ENCODE measurements at places on chromosomes 5 and 9.

DNA sequence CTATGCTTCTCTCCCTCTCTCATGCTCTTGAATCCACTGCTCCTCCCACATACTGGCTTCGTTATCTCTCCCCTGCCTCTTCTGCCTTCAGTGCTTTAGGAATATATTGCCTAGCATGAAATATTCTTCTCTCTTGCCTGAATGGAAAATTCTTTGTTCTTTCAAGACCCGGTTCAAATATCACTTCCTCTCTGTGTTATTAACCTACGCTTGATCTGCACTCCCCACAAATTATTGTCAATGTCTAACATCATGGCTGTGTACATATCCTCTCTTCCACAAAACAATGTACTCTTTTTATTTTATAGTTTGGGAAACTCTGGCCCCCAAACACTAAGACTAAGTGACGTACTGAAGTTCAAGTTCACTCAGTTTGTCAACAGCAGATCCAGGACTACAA lies 211.0 kb downstream of the SEC61B start:
- no peak for DNase-seq

DNA sequence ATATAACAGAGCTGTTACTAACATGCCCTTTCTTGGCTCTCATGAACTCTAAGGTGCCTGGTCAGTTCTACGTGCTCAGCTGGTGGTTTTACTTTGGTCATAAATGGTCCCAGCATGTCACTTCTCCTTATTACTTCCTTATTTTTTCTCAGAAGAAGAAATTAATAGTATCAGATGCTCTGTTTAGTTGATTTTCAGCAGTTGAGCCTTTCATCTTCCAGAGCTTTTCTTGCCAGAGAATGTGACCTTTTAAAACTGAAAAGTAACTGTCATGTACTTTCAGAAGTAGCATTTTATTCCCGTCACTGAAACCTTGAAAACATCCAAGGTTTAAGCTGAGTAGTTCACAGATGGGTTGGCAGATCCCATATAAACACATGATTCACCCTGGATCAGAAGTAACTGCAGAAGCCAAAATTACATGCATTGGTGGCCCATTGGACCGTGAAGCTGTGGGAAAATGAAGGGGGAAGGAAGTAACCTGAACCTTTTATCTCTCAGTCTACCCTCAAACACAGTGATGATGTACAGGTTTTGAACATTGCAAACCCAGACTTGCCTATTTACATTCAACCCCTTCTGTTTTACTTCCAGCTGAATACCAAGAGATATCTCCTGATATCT lies 50.5 kb downstream of the HACD4 start:
- DNase-seq, result no peak

DNA sequence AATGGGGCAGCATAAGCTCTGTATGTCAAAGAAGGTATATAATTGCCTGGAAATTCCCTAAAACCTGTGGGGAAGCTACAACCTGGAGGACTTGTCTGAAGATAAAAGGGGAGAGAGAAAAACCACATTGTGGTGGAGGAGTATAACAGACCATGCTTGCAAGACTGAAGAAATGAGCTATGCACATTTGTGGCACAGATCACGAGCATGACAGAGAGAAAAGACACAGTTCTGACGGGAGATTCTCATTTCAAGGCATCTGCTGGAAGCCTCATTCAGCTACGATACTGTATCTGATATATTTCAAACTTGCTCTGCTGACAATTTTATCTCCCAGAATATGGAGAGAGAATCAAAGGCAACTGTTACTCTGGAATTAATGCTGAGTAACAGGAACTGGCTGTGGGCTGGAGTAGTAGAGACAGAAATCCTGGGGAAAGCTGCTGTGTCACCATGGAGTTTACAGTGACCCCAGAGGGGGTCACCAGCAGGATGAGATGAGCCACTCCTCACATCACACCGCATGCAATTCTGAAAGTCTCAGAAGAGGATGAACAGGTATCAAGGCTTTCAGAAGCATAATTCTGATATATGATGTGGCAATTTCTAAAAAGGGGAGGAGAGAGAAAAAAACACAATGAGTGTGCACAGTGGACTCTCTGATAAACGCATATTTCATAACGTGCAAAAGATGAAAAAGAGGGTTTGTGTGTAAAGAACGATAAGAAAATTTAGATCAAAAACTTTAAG lies 528.8 kb downstream of the IRX1 start:
- no peak for DNase-seq

GRCh38 chr5:107270561-107270960 lies 400.2 kb downstream of the EFNA5 start:
- DNase-seq, result no peak

All from stimulated activated naive CD4-positive, alpha-beta T cell treated with Interleukin-2 at 50 U/mL for 16 hours (primary cell).